ENCODE measurements at places on chromosomes 2 and 18. TPM values are rescaled to one million over a fixed set of nuclear protein-coding genes. Genes with fewer than 3 reads are reported as not detected.

Gene KIF5C
- 2.3 TPM for total RNA-seq

Gene ABCB11
- 1.2 TPM for total RNA-seq

DNA sequence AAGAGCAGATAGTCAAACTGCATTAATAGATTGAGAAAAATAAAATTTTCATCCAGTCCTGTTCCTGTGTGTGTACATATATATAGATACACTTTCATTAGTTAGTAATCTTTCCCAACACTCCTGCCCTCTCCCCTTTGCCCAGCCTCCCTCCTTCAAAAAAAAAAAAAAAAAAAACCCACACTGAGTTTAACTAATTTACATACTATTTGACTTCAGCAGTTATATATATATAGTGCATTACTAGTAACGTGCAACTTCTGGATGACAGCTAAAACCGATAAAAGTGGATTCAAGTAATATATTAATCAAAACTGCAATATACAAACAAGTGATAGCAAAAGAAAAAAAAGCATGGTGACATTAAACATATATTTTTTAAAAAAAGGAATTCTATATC is 1.4 kb downstream of the FIGN start:
- no peak overlapping the region for H3K27ac ChIP-seq
- no peaks in the 10 kb centered on the region for H3K4me1 ChIP-seq
- no peaks in the 10 kb centered on the region for H3K36me3 ChIP-seq
- no peaks in the 10 kb centered on the region for H3K27me3 ChIP-seq

DNA sequence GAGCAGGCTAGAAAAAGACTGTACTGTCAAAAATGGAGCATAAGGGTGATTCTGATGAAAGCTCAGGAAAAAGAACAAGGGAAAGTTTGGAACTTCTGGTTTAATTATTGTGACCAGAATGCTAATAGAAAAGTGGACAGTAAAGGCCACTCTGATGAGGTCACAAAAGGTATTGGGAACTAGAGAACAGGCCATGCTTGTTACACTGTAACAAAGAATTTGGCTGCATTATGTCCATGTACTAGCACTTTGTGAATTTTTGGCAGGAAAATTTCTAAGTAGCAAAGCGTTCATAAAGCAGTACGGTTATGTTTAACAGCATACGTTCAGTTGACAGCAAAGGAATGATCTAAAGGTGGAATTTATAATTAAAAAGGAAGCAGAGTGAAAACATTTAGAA is 418.6 kb downstream of the TRIB2 start:
- DNase-seq = no peak
- no peak overlapping the region for H3K4me3 ChIP-seq
- no peaks in the 10 kb centered on the region for H3K36me3 ChIP-seq

DNA sequence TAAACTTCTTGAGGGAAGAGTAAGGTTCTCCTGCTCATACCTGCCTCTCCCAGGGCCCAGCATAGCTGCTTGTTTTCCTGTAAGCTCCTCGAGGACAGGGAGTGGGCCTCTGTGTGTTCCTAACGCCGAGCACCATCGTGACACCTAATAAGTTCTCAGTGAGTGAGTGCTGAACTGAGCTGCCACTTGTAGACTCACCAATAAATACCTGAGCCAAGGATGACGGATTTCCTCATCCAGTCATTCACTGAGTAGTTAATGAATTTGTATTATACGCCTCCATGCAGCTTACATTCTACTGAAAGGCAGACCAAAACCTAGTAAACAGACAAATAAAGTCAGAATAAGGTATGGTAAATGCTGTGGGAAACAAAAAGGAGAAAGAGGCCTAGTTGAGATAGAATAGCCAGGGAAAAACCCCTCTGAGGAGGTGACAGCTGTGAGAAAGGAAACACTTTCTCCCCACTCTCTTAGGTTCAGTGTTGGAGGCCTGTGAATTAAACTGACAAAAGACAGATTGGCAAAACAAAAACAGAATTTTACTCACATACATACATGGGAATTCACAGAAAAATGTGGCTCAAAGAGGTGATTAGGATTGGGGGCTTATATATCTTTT is 138.6 kb downstream of the B3GNT2 start:
- peaks cover 10% of the 10 kb centered on the region for H3K4me1 ChIP-seq
- DNase-seq = no peak
- peak overlapping the region; percentile 19 for H3K27ac ChIP-seq
- H3K27me3 ChIP-seq = no peaks in the 10 kb centered on the region
- H3K4me3 ChIP-seq = no peak overlapping the region

- H3K36me3 ChIP-seq = no peaks in the 10 kb centered on the region
- no peak overlapping the region for H3K27ac ChIP-seq
- H3K27me3 ChIP-seq = no peaks in the 10 kb centered on the region
- no peaks in the 10 kb centered on the region for H3K4me1 ChIP-seq
- no peak for DNase-seq
- no peak overlapping the region for H3K4me3 ChIP-seq
These were observed 65.6 kb downstream of the STK39 start for GRCh38 chr2:168181825-168182224.

- no peaks in the 10 kb centered on the region for H3K27me3 ChIP-seq
- DNase-seq = no peak
- H3K27ac ChIP-seq = no peak overlapping the region
- H3K4me3 ChIP-seq = no peak overlapping the region
- H3K4me1 ChIP-seq = peaks cover 14% of the 10 kb centered on the region
- no peaks in the 10 kb centered on the region for H3K36me3 ChIP-seq
These were observed 81.2 kb upstream of the TXNDC2 start for GRCh38 chr18:9804517-9805104.

All from thyroid gland (tissue), 4 donors.